ENCODE measurements at places on chromosomes 1 and 21.
A peak's percentile ranks its signal among the peaks of the same experiment; 100 is the strongest.

- no peak for DNase-seq
Measured at GRCh38 chr1:27342778-27343638, 1.2 kb downstream of the SYTL1 start.

DNA sequence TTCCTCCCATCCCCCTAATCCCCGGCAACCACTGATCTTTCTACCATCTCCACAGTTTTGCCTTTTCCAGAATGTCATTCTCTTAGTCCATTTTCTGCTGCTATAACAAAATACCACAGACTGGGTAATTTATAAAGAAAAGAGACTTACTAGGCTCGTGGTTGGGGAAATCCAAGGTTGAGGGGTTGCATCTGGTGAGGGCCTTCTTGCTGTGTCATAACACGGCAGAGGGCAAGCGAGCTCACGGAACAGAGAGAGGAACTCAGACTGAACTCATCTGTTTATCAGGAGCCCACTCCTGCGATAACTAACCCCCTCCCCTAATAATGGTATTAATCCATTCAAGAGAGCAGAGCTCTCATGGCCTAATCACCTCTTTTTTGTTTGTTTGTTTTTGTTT, 52.0 kb downstream of the RUNX3 start:
- no peak for DNase-seq

DNA sequence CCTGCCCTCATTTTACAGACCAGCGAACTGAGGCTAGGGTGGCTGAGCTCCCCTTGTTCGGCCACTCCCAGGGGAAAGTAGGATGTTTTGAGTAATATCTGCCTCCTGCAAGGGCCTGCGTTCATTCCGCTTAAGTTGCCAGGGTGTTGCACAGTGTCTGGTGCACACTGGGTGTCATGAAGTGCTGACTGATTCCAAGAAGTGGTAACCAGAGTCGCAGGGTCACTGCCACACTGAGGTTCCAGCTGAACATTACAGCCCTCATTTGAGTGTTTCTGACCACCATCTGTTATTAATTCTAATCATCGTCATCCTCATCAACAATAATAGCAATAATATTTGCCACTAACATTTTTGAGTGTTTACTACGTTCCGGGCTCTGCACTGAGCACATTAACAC, 250.6 kb downstream of the KAZN start:
- DNase-seq = no peak

DNA sequence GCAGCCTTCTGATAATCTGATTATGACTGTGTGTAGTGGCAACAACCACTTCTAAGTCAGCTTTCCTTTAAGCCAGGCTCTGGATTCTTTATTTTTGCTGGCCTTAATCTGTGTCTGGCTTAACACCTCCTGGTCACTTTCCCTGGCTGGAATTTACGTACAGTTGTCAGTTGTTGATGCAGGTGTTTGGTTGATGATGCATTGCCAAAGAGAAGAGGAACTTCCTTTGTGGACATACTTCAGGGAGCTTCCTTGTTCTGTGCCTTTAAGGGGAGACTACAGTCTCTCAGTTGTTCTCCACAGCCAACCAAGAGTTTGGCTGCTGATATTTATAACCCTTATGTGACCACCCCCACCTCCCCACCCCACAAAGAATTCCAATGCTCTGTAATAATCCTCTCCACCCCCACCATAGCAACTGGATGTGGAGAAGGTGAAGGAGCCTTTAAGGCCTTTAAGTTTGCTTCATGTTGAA, 96.0 kb upstream of the BMP8A start:
- DNase-seq = peak; percentile 44

DNA sequence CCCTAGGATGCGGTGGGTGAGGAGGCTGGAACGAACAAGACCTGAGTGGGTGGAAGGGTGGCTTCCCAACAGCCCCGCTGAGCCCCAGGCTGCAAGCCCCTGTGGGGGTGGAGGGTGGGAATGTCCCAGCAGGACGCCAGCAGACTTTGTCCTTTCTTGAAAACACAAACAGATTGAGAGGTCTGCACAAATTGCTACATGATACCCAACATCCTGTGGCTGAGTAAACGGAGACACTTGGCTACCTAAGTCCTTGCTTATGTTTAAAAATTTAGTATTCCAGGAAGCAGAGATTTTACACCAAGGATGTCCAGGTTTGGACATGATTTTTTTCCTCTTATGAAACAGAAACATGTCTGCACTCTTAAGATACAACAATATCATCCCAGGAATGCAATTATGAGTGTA, 11.8 kb upstream of the F3 start:
- DNase-seq = no peak

Data from mucosa of gallbladder (tissue), 1 donor.